ENCODE measurements at places on chromosomes 3 and 15.

GRCh38 chr3:188007897-188008296 lies 146.1 kb upstream of the LPP start:
- DNase-seq: peak; percentile 65

DNA sequence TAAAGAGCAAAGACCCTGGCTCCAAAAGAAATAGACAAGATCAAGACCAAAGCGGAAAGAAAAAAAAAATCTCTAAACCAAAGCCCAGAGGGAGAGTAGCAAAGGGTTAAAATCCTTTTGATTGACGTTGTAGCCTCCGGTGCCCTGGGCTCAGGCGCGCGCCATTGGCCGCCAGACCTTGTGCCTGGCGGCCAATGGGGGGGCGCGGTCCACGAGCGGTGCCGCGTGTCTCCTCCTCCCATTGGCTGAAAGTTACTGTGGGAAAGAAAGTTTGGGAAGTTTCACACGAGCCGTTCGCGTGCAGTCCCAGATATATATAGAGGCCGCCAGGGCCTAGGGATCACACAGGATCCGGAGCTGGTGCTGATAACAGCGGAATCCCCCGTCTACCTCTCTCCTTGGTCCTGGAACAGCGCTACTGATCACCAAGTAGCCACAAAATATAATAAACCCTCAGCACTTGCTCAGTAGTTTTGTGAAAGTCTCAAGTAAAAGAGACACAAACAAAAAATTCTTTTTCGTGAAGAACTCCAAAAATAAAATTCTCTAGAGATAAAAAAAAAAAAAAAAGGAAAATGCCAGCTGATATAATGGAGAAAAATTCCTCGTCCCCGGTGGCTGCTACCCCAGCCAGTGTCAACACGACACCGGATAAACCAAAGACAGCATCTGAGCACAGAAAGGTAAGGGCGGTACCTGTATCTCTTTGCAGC lies at the start of gene HES1:
HES1 (plus strand) TSS at position 343 of the 713 bp plus-strand sequence; CDS start at position 576, 233 bp downstream.
- DNase-seq: no peak

DNA sequence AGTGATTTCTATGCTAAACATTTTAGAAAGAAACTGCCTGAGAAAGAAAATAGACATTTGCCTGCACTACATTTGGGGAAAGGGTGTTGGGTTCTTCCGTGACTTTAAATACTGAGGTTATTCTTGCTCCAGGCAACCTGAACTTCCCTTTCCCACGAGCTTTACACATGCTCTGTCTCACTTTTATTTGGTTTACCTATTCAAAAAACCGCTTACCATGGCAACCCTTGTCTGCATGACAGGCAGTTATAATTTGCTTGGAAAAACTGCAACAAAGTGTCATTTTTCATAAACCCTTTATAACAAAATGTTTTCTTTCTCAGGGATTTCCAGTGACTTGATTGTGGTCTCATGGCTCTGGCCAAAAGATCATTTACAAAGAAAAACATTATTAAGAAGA lies 416.3 kb upstream of the MEIS2 start:
- DNase-seq: no peak

GRCh38 chr15:65101411-65101890 lies 13.5 kb downstream of the UBAP1L start:
- peak; percentile 16 for DNase-seq

DNA sequence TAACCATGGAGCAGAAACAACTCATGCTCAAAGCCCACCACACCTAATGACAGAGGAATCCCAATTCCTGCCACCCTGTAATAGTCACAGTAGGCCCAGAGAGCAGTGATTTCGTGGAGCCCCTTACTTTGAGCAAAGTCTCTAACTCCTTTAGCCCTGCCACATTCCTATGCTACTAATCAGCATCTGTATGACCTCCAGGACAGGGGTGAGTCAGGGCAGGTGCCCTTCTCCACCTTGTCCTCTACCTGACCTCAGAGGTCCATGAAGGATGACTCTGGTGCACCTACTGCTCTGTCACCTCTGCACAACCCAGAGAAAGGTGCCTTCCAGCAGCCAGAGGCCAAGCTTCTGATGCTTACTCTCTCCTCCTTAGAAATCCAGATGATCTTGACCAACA lies 6.1 kb upstream of the SCG3 start:
- no peak for DNase-seq

DNA sequence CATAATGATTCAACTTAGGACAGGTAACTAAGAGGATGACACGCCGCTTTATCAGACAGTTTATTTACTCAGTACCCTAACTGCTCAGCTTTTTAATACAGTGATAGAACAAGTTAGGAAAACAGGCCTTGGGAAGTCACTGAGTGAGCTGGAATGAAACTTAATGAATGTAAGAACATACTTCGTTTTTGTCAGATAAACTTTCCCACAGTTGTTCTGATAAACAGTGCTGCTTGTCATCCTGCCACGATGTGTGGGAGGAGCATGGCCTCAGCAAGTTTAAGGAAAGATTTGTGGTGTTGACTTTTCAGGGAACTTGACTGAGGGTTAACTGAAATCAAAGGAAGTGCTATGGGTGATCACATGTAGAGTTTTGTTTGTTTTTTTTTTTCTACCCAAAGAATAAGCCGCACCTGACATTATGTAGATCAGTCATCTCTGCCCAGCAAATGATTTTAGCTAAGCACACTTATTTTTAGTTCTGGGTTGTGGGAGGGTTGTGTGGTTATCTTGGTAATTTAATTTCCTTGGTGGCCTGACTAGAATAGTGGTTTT lies 5.6 kb upstream of the P2RY14 start:
- DNase-seq: no peak

GRCh38 chr15:90679959-90680358 lies 37.2 kb upstream of the BLM start:
- DNase-seq: no peak

GRCh38 chr3:177836671-177837070 lies 639.4 kb upstream of the TBL1XR1 start:
- no peak for DNase-seq

GRCh38 chr15:72375846-72376581 lies at the start of gene HEXA:
HEXA (minus strand) TSS chr15:72376014; CDS start chr15:72375972, 42 bp downstream.
- DNase-seq: peak; percentile 74

DNA sequence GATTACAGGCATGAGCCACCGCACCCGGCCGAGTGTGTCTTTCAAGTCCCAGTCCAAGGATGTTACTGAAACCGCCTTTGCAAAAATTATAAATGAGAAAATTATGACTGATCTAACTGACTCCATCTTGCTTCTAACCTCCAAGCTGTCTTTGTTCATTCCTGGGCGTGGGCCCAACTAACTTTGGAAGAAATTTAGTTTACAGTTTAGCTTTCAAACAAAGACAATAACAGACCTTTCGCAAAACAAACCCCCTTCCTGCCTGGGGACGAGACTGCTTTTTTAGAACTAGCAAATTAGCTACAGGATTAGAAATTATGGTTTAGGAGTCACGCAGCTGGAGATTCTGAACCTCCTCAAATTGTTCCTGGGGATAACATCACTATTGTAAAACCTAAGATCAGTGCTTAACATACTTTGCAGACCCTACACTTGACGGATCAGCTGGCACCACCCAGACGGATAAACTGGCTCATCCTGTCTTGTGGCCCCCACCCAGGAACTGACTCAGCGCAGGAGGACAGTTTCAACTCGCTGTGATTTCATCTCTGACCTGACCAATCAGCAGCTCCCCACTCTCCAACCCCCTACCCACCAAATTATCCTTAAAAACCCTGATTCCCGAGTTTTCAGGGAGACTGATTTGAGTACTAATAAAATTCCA lies 23.8 kb downstream of the NANOGP8 start:
- no peak for DNase-seq

DNA sequence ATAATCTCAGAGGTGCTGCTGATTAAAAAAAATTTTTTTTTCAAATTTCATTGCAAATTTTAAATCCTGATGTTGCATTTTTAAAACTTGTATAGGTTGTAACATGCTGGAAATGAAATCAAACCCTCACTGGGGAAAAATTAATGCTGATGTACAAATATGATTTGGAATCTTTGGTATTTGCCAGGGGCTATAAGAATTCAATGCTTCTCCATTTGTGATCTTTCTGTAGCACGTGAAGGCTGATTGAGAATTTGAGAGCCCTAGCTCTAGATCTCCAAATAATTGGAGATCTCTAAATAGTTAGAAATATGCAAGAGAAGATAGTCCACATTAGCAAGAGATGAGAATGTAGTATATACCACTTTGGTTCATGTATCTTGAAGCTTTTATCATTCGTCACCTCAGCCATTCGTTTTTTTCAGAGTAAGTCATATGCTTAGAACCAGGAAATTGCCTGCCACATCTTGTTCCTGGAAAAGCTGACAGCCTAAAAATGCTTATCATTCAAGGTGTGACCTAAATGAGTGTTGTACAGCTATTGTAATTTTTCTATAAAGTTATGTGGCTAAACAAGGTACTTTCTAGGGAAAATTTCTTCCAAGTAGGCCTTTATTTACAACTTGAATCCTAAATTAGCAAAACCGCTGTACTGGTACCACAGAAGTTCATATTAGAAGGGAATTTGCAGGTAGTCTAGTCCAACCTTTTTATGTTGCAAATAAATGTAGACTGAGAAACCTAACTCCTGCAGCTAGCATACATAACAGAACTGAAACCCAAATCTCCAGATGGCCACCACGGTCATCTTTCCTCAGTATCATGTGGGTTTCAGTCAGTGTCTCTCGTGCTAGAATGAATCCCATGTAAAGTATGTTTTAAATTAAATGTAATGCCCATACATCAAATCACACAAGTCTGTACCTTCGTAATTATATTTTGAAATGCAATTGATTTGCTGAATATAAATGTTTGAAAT lies 48.5 kb downstream of the FNDC3B start:
- no peak for DNase-seq

DNA sequence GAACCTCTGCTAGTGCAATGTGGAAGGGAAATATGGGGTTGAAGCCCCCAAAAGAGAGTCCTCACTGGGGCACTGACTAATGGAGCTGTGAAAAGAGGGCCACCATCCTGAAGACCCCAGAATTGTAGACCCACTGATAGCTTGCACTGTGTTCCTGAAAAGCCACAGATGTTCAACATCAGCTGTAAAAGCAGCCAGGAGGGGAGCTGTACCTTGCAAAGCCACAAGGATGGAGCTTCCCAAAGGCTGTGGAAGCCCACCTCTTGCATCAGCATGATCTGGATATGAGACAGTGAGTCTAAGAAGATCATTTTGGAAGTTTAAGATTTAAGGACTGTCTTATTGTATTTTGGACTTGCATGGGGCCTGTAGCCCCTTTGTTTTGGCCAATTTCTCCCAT lies 125.8 kb upstream of the TGFBR2 start:
- DNase-seq: no peak

GRCh38 chr3:106756901-106757300 lies 620.3 kb upstream of the CCDC54 start:
- no peak for DNase-seq

GRCh38 chr3:138493804-138494606 lies 59.6 kb downstream of the ESYT3 start:
- peak; percentile 93 for DNase-seq

DNA sequence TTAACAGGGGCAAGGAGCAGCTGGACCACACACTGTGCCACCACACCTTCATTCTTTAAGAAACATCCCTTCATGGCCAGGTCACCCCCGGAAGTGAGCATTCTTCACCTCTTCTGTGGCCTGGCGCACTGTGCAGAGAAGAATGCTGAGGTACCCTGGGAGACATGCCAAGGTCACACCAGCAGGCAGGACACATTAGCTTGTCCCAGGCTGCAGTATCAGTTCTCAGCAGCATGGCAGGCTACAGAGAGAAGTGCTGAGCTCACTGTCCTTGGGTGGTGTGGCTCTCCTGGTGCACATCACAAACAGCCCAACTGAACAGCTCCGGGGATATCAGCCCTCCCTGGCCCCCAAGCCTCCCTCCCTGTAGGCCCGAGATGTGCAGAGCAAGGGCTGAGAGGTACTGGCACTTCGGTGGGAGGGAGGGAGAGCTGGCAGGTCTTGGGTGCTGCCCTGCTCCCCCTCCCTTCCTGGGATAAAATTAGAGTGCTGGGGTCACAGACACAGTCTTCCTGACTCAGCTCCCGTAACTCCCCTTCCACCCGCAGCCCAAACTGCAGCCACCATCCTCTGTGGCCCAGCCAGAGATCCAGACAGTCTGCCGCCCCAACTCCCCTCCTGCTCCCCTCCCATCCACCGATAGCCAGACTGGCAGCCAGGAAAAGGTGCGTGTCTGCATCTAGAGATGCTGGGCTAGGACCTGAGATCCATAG lies 13.4 kb downstream of the SEMA7A start:
- no peak for DNase-seq

- no peak for DNase-seq
Measured at GRCh38 chr3:55330756-55331155, 156.3 kb downstream of the WNT5A start.

DNA sequence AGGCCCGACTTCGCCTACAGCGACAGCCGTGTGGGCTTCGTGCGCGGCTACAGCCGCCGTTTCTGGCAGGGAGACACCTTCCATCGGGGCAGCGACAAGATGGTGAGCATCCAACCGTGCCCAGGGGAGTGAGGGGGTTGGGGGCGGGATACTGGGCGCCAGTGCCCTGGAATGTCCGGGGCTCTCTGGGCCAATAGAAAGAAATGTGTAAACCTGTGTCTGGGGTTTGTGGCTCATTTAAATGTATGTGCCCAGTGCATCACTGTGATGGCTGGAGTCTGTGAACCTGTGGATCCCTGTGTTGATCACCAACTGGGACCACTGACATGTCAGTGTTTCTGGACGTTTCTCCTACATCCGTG lies 423 bp downstream of the CHAC1 start:
- DNase-seq: no peak

DNA sequence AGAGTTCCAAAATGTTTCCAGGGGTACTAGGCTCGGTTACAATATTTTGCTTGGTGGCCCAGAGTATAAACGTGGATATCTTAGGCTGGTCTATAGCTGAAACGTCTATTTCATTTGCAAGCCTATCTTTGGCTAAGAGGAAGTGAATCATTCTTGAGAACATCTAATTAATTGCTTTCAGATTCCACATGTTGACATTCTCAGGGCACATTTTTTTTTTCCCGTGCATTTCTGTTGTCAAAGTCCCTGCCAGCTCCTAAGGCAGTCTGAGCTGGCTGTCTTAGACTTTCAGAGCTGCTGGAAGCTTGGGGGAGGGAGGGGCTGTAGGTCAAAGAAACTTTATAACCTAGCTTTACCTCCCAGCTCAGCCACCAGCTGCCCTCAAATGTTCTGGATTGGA lies 23.2 kb upstream of the LAMP3 start:
- DNase-seq: peak; percentile 49

DNA sequence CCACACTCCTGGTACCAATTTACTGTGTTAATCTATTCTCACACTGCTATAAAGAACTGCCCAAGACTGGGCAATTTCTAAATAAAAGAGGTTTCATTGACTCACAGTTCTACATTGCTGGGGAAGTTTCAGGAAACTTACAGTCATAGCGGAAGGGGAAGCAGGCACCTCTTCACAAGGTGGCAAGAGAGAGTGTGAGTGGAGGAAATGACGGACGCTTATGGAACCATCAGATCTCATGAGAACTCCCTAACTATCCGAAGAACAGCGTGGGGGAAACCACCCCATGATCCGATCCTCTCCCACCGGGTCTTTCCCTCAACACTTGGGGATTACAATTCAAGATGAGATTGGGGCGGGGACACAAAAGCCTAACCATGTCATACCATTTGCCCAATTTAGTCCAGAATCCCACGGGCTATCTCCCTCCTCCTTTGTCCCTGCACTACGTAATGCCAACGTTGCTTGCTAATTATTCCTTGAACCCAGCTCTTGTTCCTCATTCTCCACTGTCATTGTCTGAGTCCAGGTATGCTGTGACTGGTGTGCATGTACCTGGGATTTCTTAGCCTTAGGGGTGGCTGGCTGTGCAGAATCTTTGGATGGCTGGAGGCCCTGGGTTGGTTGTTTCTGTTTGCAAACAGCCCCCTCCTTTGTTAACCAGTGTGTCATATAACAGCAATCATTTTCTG lies 3.4 kb downstream of the PIGZ start:
- no peak for DNase-seq
